HL-60 (cell line): ENCODE measurements at places on chromosomes 1 and 21.

DNA sequence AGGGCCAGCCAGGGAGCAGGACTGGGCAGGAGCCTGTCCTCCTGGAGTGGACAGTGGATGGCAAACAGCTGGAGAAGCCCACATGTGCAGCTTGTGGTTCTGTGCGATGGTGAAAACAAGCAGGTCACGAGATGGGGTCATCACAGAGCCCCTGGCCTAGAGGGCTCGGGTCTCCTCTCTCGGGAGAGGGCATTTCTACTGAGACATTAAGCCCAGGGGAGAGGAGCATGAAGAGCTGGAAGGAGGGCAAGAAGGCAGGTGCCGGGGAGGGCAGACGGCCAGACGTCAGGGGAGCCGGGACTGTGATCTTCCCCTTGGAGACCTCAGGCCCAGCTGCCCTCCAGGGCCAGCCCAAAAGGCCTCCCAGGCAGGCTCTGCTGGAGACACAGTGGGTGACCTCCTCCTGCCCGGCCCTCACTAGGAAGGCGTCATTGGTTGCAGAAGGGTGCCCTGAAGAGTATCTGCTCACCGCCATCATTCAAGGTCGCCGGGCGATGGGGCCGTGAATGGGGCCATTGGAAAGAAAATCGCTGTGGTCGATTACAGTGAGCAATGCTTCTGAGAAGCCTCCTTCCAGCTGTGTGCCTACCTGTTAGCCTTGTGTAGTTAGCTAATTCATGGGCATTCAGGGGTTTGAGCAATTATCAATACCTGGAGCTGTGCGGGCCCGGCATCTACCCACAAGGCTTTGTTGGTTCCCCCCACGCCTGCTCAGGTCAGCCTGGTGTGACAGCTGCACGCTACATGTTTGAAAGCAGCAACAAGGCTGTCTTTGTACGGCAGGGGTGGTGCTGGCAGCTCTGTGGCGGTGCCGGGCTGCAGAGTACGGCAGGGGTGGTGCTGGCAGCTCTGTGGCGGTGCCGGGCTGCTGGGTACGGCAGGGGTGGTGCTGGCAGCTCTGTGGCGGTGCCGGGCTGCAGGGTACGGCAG, 72.3 kb upstream of the ACTRT2 start:
- no peak for DNase-seq

- DNase-seq = no peak
These were observed 187.0 kb upstream of the HP1BP3 start for GRCh38 chr1:20974069-20974468.

DNA sequence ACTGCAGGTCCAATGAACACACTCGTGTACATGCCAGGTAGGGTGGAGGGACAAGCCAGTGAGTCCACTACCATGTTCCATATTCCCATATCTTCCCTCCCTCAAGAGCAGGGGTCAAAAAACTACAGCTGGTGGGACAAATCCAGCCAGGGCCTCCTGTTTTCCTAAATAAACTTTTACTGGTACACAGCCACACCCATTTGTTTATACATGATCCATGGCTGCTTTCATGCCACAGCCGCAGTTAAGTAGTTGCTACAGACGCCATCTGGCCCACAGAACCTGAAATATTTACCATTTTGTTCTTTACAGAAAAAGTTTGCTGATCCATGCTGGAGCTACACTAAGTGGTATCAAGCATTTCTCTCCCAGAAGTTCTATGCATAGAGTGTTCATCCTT, 42.4 kb downstream of the CASQ2 start:
- DNase-seq = no peak

DNA sequence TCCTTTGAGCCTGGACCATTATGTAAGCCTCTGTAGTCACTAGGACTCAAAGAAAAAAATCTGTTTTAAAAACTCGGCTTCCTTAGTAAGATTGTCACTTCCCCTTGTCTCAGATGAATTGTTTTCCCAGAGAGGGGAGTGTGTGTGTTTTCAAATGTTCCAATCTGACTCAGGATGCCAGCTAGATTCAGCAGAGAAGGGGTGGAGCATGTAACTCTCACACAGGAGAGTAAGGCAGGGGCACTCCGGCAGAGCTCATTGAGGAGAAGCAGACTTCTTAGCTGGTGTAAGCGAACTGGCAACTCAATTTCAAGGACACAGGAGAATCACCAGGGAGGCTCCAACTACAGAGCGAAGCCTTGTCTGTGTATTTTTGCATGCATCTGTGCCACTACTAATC, 623.2 kb downstream of the LMO4 start:
- DNase-seq = no peak
